T-helper 1 cell (primary cell): ENCODE measurements at places on chromosomes 12 and 14.

GRCh38 chr14:53384536-53384935, 231.4 kb upstream of the DDHD1 start:
- no peak for DNase-seq

GRCh38 chr14:20302042-20302755, 3.6 kb downstream of the TTC5 start:
- DNase-seq = no peak

- no peak for DNase-seq
These were observed 2.3 kb upstream of the GPR162 start for GRCh38 chr12:6819106-6820030.

GRCh38 chr14:51929910-51930682, 59.2 kb upstream of the RTRAF start:
- DNase-seq = no peak

- DNase-seq = no peak
These were observed 35.3 kb upstream of the CSRNP2 start for GRCh38 chr12:51118706-51119105.

- DNase-seq = no peak
These were observed 769.6 kb upstream of the ALG10B start for GRCh38 chr12:37546901-37547475.

DNA sequence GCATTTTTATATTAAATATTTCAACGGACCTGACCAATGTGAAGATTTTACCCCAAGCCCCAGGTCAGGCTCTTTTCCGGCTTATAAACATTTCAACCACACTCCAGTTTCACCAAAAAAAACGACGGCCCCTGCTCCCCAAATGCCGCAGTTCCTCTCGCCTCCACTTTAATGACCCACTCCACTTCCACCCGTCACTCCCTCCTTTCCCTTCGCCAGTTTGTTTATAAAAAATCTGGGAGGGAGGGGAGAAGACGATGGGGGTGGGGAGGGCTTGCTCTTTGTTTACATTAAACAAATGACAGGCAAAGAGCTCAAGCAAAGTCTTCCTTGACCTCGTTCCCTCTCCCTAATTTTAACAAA, 5.4 kb downstream of the SIX6 start:
- DNase-seq = no peak

DNA sequence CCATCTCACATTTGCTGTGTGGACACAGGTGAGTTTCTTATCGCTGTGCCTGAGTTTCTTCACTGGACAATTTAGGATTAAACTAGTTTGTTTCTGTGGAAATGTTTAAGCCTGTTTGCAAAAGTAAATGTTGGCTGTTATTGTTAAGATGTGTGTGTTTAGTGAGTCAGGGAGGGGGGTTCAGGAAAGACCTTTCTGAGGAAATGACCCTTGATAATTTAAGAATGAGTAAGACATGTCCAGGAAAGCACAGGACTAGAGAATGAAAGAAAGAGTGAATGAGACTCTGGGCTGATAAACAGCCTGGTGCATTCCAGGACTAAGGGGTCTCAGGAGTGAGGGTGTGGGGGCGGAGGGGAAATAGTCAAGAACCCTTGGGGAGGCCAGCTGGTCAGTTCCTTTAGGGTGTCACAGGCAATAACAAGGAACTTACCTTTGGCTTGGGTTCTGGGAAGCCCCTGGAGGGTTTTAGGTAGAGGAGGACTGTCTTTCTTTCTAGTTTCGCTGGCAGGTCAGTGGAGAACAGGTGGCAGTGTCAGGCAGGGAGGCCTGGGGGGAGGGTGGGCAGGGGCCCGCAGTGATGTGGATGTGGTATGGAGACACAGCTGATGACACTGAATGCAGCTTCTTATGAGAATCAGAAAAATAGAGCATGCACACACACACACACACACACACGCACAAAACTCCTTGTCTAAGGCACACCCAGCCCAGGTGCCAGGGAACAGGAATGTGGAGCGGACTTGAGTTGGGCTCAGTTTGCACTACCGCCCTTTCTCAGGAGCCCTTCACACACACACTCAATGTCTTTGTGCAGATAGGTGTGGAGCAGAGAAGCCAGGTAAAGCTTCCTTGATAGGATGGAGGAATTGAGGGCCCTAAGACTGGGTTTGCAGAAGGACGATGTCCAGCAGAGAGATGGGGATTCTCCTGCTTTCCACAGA, 1005.5 kb downstream of the VRK1 start:
- DNase-seq = no peak

GRCh38 chr12:57836442-57837375, 9.8 kb downstream of the CTDSP2 start:
- DNase-seq = no peak

DNA sequence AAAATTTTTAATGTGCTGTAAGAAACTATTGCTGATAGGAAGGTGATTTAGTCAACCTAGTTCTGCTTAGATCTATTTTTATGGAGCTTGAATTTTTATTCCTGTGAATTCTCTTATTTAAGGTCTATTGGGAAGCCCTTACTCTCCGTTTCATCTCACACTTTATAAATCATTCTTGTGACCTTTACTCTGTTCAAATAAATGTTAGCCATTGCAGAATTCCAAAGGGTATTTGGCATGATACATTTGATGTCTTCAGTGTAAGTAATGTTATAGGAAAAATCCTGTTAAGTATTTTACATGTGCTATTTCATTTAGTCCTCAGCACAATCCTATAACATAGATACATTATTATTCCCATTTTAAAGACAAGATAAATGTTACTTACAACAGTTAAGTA, 12.5 kb downstream of the PTPRQ start:
- no peak for DNase-seq

DNA sequence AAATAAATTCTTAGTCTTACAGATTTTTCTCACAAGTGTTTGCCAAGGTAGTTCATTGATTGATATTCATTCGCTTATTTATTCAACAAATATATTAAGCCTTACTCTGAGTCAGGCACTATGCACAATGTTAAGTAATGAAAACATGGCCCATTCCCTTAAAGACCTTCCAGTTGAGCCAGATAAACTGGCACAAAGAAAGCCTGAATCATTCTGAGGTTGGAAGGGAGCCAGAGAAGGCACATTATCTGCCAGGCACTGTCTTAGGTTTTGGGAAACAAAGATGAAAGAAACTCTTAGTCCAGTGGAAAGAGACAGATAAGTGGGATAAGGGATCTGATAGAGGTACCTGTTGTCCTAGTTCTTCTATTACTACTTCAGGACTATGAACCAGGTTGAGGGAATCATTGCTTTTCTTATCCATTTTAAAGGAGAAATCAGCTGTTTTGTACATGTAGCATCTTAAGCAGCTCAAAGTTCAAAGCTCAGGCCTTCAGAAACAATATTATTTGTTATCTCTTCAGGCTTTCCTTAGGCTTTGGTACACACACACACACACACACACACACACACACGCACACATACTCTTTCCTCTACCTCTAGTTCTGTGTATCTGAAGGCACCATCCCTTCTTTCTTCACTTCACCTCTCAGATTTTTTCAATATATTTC, 27.0 kb downstream of the PDE6H start:
- no peak for DNase-seq

DNA sequence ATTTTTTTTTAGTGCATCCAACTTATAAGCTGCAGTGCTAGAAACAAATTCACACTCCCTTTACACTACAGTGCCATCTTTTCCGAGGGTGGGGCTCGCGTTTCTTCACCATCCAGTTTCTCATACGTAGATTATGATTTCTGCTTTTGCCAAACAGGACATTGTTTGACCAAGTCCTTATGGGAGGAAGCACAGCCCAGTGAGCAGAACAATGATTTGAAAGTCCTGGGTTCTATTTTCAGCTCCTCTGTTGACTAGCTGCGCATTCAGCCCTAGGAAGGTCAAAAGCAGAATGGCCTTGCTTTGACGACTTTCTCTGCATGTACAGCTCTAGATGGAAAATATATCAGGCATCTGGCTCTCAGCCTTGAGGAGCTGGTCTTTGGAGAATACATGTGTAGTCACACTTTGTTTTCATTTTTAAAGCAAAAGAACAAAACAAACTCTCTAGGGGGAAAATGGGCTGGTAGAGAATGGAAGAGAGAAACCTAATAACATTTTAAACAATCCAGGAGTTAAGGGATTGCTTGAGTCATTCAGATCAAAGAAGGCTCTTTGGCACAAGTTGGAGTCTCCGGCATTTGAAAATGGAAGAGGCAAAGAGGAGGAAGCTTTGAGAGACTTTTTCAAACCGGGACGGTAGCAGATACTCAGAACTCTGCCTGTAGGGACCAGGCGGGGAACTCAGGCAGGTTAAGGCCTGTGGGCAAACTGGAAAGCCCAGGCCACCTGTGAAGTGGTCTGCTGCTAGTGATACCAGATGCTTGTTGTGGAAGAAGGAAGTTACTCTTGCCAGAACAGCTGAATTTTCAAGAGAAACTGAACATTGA, 257.3 kb upstream of the PLEKHG7 start:
- DNase-seq = no peak

DNA sequence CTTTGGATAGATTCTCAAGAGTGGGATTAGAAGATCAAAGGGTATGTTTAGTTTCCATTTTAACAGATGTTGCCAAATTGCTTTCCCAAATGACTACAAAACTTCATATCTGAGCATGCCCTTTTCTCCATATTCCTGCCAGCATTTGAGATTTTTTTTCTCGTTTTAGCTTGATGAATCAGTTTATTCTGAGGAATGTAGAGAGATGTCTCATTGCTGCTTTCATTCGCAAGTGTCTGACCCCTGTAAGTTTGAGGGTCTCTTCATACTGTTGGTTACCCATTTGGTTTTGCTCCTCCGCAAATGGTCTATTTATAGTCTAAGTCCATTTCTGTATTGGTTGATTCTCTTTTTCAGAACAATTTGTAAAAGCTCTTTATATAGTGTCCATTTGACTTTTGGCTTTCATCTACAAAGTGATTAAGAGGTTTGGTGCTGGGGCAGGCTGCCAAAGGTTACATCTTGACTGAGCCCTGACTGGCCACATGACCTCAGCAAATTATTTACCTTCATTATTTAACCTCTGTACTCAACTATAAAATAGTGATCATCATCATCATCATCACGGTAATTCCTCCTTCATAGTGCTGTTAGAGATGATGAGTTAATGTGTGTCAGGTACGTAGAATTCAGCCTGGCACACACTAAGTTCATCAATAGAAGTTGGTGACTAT, 33.6 kb downstream of the HCAR2 start:
- no peak for DNase-seq

DNA sequence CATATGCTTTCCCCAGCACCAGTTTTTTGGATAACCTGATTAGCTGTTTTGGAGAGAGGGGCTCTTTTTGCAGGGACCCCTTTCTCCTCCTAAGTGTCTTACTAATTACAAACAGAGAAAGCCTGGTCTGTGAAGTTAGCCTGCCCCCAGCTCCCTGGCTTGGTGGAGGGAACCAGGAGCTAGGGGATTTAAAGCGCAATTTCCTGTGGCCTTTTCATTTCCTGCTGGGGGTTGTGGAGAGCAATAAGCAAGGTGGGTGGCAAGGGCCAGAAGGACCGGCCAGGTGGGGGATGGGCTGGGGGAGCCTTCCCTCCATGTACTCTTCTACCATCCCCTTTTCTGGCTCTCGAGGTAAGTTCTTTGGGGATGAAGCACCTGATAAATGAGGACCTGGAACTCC, 4.1 kb upstream of the CISTR start:
- DNase-seq = no peak

DNA sequence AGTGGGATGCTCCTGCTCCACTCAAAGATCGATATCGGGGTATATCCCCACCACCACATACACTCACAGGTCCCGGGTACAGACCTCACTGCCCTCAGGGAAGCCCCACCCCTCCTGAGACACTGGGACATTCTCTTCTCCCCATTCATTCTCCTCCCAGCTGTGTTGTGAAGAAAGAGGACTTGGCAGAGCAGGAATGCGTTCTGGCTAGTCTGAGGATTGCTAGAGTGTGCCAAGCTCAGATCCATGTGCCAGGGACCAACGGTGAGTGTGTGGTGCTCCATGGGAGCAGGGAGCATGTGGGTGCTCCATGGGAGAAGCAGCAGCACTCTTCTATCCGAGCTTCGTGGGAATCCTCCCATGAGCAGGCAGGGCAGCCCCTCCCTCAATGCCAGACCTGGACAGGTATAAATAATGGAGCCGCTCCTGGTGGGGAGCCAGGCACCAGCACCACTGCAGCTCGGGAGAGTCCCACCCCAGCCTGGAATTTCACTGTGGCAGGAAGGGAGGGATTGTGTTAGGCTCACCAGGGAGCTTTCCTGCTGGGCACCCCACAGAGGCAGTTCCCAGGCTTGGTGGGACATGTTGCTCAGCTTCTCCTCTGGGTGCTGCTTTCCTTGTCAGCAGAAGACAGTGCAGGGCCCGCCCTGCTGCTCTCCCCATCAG, 2.3 kb upstream of the KRT5 start:
- no peak for DNase-seq

DNA sequence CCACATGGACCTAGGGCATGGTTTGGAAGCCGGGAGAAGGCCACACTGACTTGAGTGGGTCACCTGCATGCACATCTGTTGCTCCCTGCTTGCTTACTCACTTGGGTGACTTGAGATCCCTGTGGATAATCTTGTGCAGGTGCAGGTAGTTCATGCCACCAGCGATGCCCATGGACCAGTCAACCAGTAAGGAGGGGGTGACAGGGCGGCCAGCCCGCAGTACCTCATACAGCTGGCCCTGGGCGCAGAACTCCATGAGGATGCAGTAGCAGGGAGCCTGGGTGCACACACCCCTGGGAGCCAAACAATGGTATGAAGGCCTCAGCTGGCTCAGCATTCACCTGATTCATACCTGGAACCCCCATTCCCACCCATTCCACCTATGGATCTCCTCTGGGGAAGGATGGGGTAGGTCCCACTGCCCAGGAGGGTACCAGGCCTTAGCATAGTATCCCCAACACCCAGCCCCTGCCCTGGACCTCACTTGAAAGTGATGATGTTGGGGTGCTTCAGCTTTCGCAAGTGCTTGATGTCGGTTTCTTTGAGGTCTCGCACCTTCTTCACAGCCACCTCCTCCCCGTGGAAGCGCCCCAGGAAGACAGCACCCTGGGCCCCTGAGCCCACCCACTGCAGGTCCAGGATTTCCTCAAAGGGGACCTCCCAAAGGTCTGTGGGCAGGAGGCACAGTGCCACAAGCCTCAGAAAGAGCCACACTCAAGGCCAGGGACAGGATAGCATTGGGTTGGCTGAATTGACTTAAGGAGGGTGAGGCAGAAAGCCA, 13.1 kb downstream of the MAP3K12 start:
- DNase-seq = no peak

GRCh38 chr14:55339770-55340169, 68.5 kb downstream of the FBXO34 start:
- no peak for DNase-seq

DNA sequence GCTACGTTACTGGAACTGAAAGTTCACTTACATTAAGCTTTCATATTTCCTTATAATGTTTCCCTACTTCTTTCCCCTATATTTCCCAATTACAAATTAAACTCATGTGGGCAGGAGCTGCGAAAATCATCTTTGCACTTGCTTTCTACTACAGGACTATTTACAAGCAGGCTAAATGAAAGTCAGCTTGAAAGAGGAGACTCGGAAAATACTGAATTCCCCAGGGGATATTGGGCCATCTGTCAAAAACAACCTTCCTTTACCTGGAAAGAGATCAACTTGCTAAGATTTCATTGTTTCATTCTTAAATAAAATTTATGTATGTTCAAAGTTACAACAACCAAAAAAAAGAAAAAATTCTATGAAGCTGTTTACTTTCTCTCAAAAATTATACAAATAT, 92.8 kb upstream of the BBS10 start:
- no peak for DNase-seq

- DNase-seq = no peak
These were observed 3.5 kb upstream of the DCN start for GRCh38 chr12:91186156-91186555.

- no peak for DNase-seq
These were observed 737 bp downstream of the SPX start for GRCh38 chr12:21526721-21527345.

GRCh38 chr12:42534184-42534838, 55.2 kb downstream of the PRICKLE1 start:
- DNase-seq = no peak

GRCh38 chr14:75461755-75462349, 34.0 kb downstream of the JDP2 start:
- no peak for DNase-seq
